Inflammatory macrophage treated with lipopolysaccharide for 1 hour (primary cell): ENCODE measurements at places on chromosomes 16 and 17.

DNA sequence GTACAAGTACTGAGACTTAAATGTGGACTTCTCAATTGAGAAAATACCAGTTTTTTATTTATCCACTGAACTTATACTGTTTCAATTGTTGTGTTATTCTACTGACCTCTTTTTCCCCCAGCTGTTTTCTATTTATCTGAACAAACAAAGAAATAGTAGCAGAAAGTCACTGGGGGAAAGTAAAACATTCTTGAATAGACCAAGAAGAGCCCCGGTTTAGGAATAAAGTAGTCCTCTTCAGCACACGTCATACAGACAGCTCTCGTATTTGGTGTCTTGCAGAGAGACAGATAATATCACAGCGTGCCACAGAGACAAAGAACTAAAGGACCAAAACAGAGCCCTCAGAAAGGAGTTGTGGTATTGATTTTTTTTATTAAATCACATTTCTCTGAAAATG is 1159.1 kb upstream of the CDH8 start:
- DNase-seq = no peak

GRCh38 chr17:67132366-67132765 is 88.0 kb downstream of the CACNG1 start:
- DNase-seq = no peak

DNA sequence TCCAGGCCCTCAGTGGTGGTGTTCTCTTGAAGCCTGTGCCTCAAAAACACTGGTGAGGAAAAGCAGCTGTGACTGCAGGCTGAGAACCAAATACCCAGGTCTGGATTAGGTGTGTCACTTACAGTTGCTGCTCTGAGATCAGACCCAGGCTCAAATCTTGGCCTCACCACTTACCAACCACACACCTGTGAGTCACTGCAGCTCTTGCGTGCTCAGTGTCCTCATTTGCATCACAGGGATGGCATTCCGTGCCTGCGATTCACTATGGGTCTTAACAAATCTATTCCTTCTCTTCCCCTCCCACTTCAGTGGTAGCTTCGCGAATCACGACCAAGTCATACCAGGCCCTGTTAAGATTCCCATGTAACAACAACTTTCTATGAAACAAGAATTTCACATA is 233.4 kb upstream of the HSBP1 start:
- no peak for DNase-seq

DNA sequence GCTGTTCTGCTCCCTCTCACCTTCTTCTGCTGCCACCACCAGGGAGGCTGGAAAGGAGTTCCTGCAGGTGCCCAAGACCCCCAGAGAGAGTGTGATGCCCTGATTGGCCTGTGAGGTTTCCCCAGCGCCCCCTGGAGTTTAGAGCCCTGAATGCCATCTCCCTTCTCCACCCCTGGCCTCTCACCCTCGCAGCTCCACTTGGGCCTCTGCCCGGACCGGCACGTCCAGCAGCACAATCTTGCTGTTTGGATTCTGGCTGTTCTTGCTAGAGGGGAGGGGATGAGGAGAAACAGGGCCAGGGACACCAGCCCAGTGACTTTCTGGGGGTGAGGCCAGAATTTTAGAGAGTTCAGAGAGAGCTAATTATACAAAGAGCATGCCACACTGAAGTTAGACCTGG is 12.5 kb upstream of the FAM171A2 start:
- peak; percentile 40 for DNase-seq

DNA sequence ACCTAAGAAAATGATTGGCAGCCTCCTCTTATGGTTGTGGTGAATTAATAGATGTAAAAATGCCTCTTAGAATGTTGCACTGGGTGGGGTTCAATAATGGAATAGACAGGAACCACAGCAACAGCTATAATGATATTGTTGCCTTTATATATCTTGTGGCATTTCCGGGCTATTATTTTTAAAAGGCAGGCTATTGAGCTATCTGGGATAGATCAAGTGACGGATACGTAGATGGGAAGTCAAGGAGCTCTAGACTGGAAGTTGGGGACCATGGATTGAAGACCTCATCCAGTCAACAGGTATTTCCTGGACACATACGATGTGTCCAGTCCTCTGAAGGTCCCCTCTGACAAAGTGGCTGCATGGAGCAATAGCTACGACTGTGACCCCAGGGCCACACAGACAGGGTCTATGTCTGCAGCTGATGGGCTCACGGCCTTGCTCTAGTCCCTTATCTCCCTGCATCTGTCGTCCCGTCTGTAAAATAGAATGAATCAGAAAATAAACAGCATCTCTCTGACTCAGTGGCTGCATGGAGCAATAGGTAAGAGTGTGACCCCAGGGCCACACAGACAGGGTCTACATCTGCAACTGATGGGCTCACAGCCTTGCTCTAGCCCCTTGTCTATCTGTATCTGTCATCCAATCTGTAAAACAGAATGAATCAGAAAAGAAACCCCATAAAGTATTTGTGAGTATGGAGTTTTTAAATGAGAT is 117.7 kb upstream of the FOXF1 start:
- no peak for DNase-seq

DNA sequence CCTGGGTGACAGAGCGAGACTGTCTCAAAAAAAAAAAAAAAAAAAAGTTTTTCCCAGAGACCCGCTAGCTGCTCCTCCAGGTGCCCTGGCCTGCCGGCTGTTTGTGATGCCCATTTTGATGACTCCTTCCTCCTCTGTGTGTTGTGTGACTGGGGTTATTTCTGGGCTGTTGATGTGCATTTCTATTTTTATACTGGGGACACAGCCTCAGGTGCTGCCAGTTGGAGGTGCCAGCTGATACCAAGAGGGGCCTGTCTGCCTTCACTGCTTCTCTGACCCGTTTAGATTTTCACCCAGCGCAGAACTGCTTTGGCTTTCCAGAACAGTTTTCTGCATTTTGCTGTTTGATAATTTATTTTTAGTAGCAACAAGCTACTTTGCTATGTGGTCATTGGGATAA is 6.7 kb downstream of the PLA2G15 start:
- DNase-seq = no peak

- no peak for DNase-seq
These were observed 278.3 kb downstream of the SOX9 start for GRCh38 chr17:72399023-72399607.

GRCh38 chr16:79347277-79347676 is 253.3 kb downstream of the MAF start:
- DNase-seq = no peak

DNA sequence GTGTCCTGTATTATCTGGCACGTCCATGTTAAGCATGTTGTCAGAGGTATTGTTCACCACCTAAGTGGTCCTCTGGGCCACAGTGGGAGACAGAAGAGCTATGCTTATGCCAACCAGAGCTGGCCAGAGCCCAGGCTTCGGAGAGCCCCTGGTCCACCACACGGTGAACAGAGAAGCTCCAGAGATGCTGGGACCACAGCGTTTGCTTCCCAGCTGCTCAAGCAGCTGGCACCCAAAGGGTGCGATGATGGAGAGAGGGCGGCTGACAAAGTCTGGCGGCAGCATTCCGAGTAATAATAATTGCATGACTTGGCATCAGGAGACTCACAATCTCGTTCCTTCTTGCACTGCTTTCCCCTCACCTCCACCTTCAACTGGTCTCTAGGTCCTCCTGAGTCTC is 35.8 kb upstream of the RCVRN start:
- DNase-seq = no peak

GRCh38 chr17:17063546-17064122 is 21.4 kb downstream of the MPRIP start:
- DNase-seq = peak; percentile 76

GRCh38 chr16:15976929-15977637 is 27.7 kb downstream of the ABCC1 start:
- peak; percentile 89 for DNase-seq

DNA sequence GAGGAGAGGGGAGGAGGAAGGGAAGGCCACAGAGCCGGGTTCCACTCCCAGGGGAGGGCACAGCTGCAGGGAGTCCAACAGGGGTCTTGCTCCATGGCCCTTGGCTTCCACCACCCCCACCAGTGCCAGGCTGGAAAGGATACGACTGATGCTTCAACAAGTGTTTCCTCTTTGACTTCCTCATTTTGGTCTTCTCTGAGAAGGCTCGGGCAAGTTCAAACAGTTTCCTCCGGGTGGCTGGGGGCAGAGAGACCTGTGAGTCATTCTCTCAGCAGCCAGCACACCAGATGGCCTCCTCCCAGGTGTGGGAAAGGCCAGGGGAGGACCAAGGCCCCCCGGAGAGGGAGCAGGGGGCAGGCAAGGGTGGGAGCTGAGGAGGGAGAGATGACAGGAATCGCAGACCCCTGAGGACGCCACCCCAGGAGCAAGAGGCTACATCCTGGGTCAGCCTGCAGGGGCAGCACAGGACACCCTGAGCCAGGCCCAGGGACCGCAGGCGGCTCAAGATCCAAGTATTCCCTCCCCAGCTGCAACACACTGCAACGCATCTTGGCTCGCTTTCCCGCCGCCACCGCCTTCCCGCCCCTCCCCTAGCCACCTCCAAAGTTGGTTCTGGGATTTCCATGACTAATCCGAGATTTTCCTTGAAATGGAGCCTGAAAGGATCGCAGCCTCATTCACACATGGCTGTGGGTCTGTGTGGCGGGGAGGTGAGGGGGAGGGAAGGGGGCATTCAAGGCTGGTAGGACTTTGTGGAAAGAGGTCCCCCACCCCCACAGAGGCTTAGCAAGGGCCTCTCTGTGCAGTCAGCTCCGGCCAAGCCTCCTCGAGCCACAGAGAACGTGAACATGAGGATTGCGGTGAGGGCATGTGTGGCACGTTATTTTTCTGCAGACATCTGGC is 18.4 kb upstream of the MRPS23 start:
- DNase-seq = peak; percentile 70

- no peak for DNase-seq
These were observed 15.9 kb upstream of the ATP6V0C start for GRCh38 chr16:2497695-2498484.

DNA sequence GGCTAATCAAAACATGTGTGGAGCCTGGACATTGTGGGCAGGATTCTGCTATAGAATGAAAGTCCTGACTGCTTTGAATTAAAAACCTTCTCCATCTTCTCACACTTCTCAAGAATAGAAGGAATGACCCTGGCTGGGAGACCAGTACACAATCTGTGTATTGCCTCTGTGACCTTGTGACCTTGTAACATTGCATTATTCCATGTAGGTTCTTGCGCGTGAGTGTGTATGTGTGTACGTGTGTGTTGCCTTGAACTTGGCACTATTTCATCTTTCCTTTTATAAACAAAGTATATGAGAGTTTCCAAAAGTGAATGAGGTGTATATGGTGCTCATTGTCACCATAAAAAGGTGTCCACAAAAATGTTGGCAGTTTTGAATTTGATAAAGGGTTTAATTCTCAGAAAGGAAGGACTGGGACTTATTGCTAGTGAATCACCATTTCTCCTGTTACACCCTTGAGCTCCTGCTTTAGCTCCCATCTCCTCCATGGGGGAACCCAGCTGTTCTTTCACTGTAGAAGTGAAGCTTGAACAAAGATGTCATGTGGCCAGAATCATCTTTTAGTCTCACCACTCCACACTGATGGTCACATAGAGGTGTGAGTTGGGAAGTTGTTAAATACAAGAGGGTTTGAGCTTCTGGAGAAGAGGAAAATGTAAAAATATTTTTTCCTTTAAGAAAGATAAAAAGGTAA is 244.9 kb downstream of the FTO start:
- no peak for DNase-seq

GRCh38 chr17:73293031-73293430 is 18.8 kb downstream of the CDC42EP4 start:
- DNase-seq = no peak

GRCh38 chr17:56985371-56986162 is 7.6 kb downstream of the SCPEP1 start:
- peak; percentile 47 for DNase-seq

DNA sequence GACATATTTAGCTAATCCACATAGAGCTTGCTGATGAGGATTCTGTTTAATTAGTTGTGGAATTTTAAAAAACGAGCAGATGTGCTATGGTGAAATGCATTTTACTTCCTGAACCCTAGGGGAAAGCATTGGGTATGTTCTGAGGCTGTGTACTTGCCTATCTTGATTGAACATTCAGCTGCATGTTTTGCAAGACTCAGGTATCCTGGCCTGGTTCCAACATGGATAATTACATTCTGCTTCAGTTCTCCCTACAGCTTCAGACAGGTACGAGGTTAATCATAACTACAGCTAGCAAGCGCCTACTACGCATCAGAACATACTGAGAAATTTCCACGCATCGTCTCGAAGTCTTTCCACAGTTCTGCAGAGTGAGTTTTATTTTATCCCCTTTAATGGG is 77.0 kb downstream of the HS3ST2 start:
- no peak for DNase-seq

- peak; percentile 86 for DNase-seq
These were observed 9.6 kb upstream of the SPN start for GRCh38 chr16:29653471-29653870.

GRCh38 chr17:34816848-34817247 is 144.4 kb downstream of the CCT6B start:
- no peak for DNase-seq

- peak; percentile 89 for DNase-seq
These were observed 9.8 kb downstream of the CA5A start for GRCh38 chr16:87926246-87927194.

- no peak for DNase-seq
These were observed 5.7 kb downstream of the BECN1 start for GRCh38 chr17:42818379-42818778.

DNA sequence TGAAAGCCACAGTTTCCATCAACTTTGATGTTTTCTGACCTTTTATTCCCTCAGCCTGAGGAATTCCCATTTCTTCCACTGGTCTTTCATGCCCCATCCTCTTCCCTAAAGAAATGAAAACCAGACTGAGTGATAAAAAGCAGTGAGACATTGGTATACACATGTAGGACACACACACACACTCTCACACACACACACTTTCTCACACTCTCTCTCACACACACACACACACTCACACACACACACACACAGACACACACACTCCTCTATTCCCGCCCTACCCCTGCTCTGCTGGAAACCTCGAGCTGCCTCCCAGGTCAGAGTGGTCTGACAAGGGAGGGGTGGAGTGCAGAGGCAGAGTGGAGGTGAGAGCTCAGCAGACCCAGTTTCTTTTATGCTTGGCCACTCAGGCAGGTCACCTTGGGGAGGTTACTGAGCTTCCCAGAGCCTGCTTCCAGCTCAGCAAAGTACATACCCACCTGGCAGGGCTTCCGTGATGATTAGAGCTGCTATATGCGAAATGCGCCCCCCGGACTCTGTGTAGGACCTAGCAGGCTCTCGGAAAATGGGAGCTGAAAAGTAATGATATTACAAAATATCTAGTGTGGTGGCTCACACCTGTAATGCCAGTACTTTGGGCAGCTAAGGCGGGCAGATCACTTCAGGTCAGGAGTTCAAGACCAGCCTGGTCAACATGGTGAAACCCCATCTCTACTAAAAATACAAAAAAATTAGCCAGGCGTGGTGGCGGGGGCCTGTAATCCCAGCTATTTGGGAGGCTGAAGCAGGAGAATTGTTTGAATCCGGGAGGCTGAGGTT is 30.7 kb downstream of the CCR7 start:
- no peak for DNase-seq

GRCh38 chr16:930076-930475 is 40.7 kb downstream of the LMF1 start:
- DNase-seq = no peak

DNA sequence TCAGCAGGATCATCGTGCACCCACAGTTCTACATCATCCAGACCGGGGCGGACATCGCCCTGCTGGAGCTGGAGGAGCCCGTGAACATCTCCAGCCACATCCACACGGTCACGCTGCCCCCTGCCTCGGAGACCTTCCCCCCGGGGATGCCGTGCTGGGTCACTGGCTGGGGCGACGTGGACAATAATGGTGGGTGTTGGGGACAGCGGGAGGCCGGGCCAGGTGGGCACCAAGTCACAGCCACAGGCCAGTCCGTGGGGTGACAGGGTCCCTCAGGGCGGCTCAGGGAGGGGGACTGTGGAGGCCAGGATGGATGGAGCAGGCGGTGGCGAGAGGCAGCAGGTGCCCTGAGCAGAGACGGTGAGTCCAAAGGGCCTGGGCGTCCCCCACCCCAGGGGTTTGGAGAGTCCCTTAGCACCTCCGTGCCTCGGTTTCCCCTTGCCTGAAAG is 1.0 kb downstream of the TPSD1 start:
- DNase-seq = no peak
